Activated T-cell treated with anti-CD3 and anti-CD28 coated beads for 1 hour (primary cell): ENCODE measurements at places on chromosomes 2 and 18.
A peak's percentile ranks its signal among the peaks of the same experiment; 100 is the strongest.

DNA sequence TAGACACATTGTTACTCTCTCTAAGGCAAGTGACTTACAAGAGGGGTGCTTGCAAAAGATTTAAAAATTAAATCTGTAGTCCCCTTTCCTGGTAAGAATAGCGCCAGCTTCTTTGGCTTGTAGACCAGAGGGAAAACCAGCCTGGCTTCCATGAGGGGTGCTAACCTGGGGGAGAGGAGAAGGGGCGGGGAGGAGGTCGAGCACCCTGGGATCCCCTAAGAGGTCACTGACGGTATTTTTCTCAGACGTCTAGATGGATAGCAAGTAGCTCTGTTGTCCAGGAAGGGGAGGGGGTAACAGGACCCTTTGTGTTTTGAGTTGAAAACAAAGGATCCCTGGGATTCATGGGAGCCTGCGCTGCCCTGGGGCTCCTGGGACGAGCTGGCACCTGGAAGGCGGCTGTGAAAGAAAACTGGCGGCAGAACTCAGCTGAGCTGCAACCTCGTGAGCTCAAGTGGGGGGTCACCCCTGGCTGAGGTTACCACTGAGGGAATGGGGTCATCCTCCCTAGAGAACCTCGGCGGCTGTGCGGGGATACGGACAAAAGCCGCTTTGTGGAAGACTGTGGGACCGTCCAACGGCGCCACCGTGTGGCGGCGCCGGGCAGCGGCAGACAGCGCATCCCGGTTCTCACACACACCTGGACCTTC is 37.8 kb upstream of the MRPL19 start:
- DNase-seq = peak; percentile 41

DNA sequence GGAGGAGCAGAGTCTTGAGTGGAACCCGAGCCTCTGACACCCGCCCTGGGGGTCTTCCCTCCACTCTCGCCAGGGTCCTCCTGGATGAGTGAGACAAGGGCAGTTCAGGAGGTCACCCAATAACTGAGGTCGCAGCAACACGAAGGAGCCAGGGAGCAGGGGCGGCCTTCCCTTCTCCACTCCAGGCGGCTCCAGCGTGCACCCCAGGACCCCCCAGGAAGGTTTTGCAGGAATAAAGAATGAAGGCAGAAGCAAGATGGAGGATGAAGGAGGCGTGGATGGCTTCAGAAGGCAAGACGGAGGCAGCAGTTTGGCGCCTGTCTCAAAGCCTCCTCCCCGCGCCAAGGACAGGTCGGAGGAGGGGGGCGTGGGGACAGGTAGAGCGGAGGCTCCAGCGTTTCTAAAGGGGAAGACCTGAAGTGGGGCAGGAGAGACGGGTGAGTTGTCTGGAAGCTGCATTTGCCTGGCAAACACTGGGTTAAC is 579 bp upstream of the ITM2C start:
- DNase-seq = no peak

DNA sequence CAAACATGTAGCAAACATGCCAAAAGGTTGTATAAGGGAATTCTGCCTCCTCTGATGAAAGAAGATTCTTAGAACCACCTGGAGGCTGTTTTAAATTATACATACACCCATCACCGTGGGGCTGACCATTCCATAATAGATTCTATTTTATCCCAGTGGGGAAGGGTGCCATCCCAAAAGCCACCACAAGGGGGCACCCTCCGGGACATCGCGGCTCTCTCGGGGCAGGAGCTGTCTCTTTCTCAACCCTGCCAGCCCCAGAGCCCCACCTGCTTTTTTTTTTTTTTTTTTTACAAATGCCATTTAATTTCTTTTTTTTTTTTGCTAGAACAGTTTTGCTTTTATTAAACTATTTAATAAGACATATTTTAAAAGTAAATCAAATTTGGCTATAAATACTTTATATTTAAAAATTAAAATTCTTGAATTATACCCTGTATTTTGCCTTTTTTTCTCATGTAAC is 8.6 kb upstream of the MTCL1 start:
- peak; percentile 75 for DNase-seq

DNA sequence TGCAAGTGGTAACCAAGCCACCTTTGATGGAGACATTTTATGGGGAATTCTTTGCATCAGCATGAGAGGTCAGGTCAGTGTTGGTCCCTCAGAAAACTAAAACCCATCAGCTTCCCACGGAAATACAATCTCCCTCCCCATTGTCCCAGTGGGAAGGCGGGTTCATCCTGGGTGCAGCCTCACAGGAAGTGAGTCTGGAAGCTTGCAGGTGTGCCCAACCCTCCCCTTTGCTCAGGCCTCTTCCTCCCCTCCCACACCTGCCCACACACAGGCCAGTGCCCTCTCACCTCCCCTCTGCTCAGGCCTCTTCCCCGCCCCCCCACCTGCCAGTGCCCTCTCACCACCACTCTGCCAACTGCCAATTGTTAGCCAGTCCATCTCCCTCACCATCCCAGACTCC is 166.8 kb upstream of the RAB6C start:
- DNase-seq = no peak

DNA sequence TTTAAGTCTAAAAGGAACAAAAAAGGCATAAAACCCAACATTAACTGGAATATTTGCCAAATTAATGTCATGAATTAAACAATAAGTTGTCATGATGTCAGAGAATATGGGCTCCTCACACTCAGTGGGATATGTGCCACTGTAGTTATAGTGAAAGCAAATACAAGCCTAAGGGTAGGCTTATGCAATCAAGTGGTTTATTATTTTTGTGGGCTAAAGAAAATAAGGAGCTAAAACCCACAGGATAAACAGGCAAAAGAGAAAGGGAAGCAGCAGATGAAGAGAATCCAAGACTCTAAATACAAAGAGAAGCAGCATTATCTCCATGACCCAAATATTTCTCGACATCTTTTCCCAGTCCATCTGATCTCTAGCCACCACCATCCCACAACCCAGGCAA is 17.5 kb downstream of the YWHAQ start:
- no peak for DNase-seq

GRCh38 chr2:178403671-178404306 is 47.2 kb downstream of the PRKRA start:
- no peak for DNase-seq

DNA sequence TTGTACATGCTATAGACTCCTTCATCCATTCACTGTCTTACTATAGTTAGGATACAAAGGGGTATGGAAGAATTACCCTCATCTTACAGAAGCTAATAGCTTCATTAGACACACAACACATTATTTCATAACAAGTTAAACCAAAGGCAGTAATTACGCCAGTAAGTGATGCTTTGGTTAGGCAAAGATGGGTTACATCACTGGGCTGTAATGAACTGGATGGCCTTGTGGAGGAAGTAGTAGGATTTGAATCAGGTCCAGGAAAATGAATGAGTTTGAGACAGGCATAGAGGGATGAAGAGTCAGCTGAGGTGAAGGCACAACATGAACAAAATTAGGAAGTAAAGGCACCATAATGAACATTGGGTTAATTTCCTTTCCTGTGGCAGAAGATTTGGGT is 80.1 kb downstream of the SOCS6 start:
- no peak for DNase-seq

DNA sequence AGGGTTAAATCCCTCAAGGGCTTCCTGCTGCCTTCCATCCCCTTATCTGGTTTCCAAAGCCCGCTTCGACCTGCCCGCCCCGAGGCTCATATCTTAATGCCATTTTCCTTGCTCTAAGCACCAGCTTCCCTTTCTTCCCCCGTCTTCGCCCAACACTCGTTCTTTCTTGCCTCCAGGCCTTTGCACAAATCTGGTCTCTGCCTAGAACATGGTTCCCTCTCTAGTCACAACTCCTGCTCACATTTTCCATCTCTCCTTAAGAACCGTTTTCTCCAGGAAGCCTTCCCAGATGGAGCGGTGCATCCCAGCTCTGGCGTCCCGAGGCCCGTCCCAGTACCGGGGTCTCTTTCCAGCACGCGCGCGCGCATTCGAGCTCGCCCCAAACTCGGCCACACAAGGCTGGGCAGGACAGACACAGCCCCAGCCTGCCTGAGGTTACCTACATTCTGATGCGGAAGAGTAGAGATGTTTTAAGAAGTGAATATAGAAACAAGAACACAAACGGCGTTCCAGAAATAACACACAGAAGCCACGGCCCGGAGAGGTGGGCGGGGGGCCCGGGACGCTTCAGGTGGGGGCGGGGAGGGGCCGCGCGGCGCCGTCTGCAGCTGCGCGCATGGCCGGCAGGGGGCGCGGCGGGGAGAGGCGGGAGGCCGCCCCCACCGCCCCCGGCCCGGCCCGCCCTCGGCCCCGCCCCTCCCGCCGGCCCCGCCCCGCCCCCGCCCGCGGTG is at the start of gene DGKD:
Gene DGKD (plus strand): TSS at position 726 of the 731 bp plus-strand sequence. CDS start 25 bp downstream, outside the sequence.
- DNase-seq = peak; percentile 70

- no peak for DNase-seq
Measured at GRCh38 chr18:45602926-45603325, 12.3 kb upstream of the SLC14A2 start.

GRCh38 chr2:59149271-59149670 is 908.1 kb upstream of the FANCL start:
- DNase-seq = no peak

DNA sequence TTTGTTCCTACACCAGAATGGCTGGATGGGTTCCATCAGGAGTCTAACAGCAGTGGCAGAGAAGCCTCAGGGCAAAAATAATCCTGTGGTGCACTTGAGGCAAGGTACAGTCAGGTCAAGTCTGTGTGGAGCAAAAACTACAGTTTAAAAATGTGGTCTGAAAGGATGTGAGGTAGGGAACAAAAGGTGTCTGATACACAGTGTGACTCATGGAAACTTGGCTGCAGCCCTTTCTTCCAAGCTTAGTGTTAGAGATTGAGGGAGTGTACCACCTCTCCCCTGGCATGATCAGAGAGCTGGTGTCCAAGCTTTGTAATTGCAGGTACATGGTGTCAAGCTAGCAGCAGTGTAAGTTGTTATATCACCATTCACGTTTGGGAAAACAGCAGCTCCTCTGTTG is 8.9 kb downstream of the ANKAR start:
- DNase-seq = no peak

- no peak for DNase-seq
Measured at GRCh38 chr18:69659142-69659651, 258.5 kb downstream of the DOK6 start.

GRCh38 chr2:27765621-27766286 is 5.8 kb upstream of the MRPL33 start:
- DNase-seq = peak; percentile 51

- no peak for DNase-seq
Measured at GRCh38 chr2:34371711-34372110, 772.6 kb upstream of the FAM98A start.

GRCh38 chr2:159712929-159713420 is 669 bp downstream of the MARCHF7 start:
- DNase-seq = no peak

- DNase-seq = no peak
Measured at GRCh38 chr2:104240984-104241383, 612.9 kb upstream of the POU3F3 start.

GRCh38 chr2:63695583-63695982 is 106.8 kb downstream of the MDH1 start:
- no peak for DNase-seq

DNA sequence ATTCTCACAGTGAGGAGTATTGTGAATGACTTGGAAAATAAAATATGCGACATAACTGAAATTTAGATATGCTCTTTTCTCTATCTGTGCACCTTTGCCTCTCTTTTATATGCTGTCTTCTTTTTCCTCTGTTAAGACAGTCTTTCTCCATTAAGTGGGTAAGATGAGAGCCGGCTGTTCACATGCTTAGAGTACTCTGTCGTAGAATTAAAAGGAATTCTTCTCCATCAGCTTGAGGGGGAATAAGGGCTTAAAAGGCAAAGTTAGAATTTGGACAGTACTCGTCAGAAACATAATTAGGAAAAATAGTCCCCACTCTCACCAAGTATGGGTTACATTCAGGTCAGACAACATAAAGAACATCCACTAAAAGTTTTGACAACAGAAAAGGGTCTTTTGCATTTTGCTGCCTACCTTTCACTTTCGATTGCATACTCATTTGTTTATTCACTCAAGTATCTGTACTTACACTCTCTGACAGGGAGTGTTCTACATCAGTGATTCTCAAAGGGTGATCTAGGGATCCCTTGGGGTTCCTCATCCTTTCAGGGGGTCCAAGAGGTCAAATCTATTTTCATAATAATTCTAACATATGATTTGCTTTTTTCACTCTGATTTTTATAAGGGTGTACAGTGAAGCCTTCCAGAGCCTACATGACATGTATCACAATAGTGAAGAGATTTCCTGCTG is 48.0 kb downstream of the ARHGAP15 start:
- DNase-seq = no peak

DNA sequence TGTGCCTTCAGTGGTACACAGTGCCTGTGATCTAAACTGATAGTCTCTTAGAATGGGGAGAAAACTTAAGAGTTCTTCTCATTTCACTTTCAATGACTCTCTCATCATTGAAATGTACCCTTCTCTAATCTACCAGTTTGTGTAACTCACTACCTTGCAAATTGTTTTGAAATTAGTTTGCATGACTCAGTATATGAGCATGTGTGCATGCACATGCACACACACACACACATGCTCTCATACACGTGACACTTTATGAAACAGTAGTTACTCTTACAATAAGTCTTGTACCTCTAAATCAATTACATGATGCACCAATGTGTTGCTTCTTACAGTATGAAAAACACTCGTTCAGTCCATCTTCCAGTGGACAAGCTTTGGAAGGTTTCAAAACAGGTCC is 10.6 kb downstream of the LYPD6B start:
- DNase-seq = no peak

DNA sequence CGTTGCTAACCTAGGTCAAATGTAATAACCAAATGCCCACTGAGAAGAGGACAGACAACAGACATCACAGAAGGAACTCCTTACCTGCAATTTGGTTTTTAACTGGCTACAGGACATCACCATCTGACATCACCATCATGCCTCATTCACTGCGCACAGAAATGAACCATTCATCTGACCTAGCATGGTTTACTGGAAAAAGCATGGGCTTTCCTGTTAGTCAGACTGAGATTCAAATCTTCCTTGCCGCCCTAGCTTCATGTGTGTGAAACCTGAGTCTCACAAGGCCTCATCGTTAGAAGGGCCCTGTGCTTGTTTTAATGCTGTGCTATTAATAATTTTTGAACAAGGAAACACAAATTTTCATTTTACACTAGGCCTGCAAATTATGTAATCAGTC is 1.1 kb upstream of the HIBCH start:
- no peak for DNase-seq

GRCh38 chr18:2368102-2368501 is 203.2 kb downstream of the METTL4 start:
- DNase-seq = no peak

DNA sequence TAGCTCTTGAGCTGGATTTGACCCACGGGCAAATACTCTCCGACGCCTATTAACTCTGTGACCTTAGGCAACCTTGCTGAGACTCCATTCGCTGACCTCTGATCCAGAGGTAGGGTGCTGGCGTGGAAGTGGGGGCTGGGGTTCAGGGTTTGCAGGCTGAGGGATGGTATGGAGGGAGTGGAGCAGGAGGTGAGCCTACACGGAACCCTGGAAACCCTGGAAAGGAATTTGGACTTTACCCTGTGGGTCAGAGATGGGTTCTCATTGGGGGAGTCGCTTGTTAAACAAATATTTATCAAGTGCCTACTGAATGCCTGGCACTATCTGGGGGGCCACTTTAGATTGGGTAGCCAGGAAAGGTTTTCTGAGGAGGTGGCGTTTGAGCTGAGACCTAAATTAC is 58.2 kb upstream of the FZD7 start:
- no peak for DNase-seq
